IPS-NIHi11 (cell line): ENCODE measurements at places on chromosomes 6 and 20.

DNA sequence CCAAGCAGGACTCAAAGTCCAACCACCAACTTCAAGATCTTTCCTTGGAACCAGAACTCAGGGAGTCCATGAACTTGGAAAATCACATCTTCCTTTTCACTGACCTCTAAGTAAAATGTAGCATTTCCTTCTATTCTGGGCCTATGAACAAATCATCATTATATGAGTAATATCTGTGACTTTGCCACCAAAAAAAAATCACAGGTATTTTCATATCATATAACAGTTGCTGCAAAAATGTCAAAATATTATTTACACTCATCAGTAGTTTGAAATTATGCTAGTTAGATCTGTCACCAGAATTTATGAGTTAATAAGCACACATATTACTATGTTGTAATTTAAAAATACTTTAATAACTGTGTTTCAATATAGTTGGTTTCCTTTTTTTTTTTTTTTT lies 27.3 kb upstream of the TLDC2 start:
- no peak for DNase-seq

DNA sequence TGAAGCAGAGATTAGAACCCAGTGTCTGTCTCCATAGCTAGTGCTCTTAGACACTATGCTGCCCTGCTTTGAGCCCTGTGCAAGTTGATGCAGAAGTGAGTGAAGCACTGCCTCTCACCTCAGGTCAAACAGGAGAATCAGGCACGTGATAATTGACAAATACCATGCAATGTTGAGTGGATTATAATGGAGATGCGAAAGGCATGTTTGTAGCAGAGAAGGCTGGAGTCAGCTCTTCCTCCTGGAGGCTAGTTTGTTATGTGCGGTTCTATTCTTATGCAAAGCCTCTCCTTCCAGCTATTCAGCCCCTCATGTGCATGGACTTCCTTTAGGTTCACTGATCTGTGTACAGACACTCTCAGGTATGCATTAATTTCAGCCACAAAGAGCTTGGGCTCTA lies 108.5 kb downstream of the MANEA start:
- DNase-seq = peak; percentile 40

GRCh38 chr6:144849920-144850319 lies 564.8 kb downstream of the UTRN start:
- no peak for DNase-seq

GRCh38 chr20:53736122-53736756 lies 142.6 kb upstream of the ZNF217 start:
- DNase-seq = no peak

DNA sequence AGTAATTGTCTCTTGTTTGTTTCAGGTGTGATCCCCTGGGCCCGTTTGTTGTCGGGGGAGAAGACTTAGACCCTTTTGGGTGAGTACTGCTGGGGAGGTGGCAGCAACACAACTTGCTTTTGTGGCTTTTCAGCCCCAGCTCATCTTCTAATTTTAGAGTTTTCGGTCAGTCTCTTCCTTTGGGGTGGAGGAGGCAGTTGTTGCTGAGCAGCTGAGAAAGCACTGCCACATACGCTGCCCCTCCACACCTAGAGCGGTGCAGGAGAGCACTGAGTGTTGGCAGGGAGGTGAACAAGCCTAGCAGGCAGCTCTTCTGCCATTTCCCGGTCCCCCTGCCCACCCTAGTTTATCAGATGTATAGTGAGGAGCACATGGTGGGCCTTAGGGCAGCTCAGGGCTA lies 21.7 kb downstream of the TMEM74B start:
- DNase-seq = no peak

GRCh38 chr6:30730601-30731435 lies 10.7 kb downstream of the TUBB start:
- peak; percentile 73 for DNase-seq

- peak; percentile 26 for DNase-seq
Measured at GRCh38 chr6:76697585-76697984, 625.1 kb upstream of the IMPG1 start.

- DNase-seq = no peak
Measured at GRCh38 chr6:42525206-42525605, 38.6 kb upstream of the UBR2 start.

- DNase-seq = no peak
Measured at GRCh38 chr6:34973547-34974248, 84.6 kb downstream of the ANKS1A start.

- DNase-seq = no peak
Measured at GRCh38 chr6:109002051-109002697, 92.5 kb downstream of the SESN1 start.

- DNase-seq = no peak
Measured at GRCh38 chr6:119109654-119110325, 31.3 kb upstream of the FAM184A start.

DNA sequence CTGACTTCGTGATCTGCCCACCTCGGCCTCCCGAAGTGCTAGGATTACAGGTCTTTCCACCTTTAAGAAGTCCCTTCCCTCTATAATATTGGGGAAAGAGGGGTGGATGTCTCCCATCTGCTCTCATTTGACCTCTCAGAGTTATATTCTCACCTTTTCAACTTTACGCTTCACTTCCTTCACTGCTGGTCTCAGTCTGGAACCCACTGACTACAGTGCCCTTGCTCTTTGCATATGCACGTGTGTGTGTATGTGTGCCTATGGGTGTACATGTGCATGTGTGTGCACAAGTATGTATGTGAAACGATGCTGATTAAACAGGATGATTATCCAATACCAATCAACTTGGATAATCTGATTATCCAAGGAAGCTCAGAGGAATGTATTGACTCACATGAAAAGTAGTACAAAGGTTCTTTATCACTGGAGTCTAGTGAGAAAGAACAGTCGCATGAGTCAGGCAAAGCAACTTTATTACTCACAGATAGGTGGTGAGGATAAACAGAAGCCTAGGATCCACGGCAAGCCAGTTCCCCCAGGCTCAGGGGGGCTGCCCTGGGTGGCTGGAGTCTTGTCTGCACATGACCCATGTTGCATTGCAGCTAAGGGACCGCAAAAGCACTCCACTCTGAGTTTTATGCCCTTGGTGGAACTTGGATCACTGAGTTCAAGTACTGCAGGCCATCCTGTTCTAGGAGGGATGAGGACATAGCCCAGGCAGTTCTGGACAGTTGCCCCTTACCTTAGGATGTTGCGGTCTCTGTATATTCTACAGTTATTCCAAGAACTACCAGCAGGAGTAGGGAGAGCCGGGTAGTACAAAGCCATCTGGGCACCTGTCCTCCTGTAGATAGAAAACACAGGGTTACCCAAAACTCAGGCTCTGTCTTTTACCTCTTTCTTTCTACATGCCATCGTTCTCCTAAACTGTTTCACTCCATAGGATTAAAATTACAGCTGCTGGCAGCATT lies 50.9 kb downstream of the SNRNP48 start:
- no peak for DNase-seq

- DNase-seq = peak; percentile 54
Measured at GRCh38 chr6:149317644-149318571, at the start of gene TAB2. Gene TAB2, plus strand, starts transcription at chr6:149317712. Its CDS starts 52,286 bp downstream, at chr6:149369998.

GRCh38 chr6:106525107-106525881 lies 104.0 kb downstream of the RTN4IP1 start:
- no peak for DNase-seq

DNA sequence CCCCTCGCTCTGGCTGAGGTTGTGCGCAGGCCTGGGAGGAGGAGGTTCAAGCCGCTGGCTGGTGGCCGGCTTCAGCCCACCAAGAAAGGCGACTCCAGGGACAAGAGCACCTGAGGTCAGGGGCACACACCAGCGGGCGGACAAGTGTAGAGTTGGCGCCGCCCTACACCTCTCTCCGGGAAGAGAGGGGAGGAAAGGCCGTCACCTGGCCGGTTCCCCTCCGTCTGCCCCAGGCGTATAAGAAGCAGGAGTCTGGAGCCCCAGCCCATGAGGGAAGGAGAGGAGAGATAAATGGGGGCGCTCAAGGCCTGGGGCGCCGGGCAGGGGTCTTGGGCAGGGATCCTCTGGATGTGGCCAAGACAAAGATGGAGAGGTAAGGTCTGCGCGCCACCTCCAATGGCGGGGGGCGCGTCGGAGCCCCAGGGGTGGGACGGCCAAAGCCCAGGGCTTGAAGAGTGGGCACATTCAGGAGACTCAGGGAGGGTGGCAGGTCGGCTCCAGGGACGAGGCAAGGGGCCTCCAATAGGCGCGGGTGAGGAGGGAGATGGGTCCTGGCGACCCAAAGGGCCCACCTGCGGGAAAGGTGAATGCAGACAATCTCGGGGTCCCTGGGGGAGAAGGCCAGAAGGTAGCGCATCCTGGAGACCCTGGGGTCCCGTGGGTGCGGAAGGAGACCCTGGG lies 826 bp downstream of the RIMS4 start:
- DNase-seq = peak; percentile 29

- DNase-seq = no peak
Measured at GRCh38 chr6:158087224-158087867, 80.7 kb downstream of the SERAC1 start.

DNA sequence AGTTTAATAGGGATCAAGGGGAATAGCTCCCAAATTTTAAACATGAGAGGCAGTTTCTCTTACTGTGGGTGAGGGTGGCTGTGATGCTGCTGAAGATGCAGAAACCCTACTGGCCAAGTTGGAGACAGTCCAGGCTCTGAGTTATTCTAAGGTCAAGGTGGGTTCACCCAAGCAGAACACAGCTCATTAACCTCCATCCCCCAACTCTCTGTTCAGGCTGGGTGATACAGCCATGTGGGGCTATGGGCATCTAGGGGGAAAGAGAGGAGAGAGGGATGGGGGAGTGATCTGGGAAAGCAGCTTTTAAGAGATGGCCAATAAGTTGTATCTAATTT lies 18.9 kb upstream of the TRAM2 start:
- DNase-seq = no peak

GRCh38 chr6:8844968-8845367 lies 409.6 kb upstream of the SLC35B3 start:
- DNase-seq = no peak

GRCh38 chr6:87341899-87342298 lies 2.7 kb upstream of the C6orf163 start:
- no peak for DNase-seq

DNA sequence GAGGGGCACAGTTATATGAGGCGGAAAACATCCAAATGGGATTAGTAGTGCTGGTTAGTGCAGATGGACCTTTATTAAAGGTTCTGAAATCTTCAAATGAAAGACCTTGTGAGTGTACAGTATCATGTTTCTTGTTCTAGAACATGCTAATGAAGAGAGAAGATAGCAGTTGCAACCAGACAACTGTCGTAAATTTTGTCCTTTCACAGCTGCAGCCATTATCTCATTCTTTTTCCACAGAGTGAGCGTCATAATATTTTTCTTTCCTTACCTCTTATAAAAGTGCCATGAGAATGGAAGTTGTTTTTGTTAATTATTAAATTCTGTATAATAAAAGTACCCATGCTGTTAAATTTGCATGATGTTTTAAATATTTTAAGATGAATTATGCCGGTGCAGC lies 4.4 kb upstream of the C6orf163 start:
- DNase-seq = no peak

- DNase-seq = peak; percentile 58
Measured at GRCh38 chr6:139124887-139125672, 9.8 kb upstream of the HECA start.

GRCh38 chr6:32432050-32432450 lies 7.6 kb upstream of the HLA-DRA start:
- DNase-seq = no peak

DNA sequence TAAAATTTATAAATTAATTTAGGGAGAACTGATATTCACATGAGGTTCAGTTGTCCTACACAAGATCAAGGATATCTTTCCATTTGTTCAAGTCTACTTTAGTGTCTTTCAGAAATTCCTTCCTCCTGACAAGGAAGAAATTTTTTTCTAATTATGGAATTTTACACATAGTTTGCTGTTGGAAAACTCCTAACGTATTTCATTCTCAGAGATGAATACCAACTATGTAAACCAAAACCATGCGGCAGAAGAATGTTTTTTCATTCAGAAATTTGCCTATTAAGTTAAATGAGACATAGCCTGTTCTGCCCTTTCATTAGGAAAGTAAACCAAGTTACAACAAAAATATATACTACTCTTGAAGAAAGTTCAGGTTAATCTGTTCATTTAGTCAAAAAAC lies 111.2 kb upstream of the PRDM1 start:
- DNase-seq = no peak

GRCh38 chr6:15966000-15966520 lies 162.8 kb upstream of the MYLIP start:
- DNase-seq = no peak

DNA sequence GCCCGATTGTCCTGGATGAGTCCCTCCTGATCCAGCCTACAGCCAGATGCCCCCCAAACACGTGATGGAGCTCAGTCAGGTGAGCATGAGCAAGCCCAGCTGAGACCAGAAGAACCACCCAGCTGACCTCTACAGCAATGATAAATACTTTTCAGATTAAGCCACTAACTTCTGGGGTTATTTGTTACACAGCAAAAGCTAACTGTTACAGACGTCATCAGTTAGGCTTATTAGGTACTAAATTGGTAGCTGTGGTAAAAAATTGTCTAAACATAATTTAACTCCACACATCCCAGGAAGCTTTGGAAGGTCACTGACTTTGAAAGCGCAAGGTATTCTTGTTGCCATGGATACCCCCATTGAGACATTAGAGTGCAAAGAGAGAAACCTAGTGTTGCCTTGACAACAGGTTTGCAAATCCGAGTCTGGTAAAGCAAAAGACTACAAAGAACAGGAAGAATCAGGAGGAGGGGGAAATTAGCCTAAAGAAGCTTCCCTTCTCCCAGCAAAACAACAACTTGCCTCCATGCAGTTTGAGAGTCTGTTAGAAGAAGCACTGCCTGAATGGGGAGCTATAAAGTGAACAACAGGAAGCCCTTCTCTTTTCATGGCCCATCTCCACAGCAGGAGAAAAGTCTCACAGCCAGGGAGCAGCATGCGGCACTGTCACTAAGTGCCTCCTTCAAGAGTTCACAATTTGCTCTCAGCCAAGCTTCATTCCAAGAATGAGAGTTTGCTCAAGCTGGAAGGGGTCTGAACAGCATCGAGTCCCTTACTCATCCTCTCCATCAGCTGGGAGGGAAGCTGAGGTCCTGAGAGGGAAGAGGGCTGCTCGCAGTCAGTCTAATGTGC lies 41.7 kb upstream of the ZNF831 start:
- peak; percentile 37 for DNase-seq
